ENCODE measurements at places on chromosomes 3 and 15.

DNA sequence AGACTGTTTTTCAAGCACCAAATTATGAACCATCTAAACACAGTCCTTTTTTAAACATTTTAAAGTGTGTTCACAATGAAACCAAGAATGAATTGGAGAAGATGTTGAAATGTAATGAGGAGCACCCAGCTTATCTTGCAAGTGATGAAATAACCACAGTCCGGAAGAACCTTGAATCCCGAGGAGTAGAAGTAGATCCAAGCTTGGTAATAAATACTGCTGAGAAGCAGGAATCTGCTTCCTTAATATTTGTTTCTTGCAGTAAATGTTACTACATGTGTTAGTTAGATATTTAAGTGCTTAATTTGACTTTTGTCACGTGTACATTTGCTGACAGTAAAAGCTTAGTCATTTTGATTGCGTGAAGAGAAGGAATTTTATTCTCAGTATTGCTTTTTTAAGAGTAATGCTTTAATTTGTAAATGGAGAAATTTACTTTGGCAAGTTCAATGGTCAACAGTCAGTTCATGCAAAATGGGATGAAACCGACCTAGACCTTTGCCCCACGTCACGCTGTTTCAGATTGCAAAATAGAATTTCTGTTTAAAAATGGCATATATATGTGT, 69.8 kb downstream of the OPA1 start:
- no peak for DNase-seq

GRCh38 chr3:184491867-184492615, 69.5 kb upstream of the EPHB3 start:
- no peak for DNase-seq

DNA sequence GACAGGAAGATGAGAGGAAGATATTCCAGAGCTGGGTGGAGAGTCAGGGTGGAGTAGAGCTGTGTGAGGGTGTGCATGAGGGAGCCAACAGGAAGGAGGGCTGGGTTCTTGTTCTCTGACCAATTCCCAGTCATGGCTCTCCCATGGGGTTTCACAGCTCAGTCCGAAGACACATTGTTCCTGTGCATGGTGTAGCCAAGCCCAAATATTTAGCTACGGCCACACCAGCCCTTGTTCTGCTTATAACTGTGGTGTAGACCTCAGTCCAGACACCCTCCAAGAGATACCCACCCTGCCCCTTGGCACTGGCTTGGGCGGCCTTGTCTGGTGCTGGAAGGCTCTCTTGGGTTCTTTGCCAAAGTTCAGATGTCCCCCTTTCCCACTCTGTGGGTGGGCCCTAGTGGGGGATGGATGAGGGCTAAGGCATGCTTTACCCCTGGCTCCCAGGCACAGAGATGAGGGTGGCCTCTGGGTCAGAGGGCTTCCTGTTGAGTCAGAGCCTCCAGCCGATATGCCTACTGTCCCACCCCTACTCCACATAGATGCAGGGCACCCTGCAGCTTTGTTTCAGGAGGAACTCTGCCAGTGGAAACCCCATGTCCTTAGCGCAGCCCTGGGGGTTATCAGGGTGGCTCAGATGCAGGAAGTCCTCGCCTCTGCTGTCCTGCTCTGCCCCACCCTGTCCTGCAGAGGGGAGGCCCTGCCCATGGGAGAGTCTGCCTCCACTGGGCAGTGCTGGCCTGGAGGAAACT, 271.2 kb upstream of the CTDSPL start:
- no peak for DNase-seq

DNA sequence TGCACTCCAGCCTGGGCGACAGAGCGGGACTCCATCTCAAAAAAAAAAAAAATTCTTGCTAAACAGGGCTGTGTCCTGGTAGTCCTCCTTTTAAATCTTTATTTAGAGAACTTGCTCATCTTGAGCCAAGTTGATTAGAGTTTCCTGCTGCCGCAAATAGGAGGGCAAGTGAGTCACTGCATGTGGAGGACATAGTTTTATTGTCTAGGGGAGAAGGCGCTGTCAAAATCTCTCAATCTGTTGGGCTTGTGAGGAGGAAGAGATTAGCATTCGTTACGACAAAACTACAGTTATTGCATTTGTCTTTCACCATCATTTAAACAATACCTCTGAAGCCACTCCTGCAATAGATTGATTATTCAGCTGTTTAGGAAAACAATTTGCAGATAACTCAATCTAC, 11.5 kb downstream of the MUC4 start:
- no peak for DNase-seq

DNA sequence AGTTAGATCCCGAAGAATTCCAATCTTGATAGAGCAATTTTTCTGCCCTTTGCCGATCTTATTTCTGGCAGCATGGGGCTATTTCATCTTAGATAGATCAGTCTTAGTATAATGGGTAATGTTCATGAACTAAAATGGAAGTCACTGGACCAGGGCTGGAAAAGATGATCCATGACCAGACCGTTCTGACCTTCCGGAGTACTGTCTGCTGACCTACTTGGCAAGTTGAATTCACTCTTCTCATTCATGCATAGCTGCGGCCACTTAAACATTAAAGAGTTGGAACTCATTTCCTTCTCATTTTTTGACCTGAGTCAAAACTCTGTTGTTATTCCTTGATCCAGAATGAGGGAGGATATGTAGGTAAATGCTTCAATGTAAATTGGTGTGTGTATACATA, 32.5 kb downstream of the GMNC start:
- no peak for DNase-seq

DNA sequence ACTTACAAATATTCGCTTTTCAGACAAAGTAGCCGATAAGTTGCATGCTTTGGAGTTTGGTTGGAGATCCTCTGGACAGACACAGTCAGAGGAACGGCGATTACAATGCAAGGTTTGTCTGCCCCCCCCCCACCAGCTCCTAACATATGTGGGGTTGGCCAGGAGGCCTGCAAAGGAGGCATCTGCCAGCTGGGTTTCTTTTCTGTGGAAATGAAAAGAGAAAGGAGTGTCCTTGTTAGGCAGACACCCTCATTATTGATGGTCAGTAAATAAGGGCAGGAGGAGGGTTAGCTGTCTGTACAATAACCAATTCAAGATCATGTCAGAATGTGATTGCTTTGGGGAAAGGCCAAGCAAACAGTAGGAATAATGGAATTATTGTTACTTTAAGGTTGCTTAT, 49.1 kb downstream of the TLNRD1 start:
- DNase-seq, result no peak

- DNase-seq, result no peak
Observed at GRCh38 chr3:62940771-62941563, 65.8 kb upstream of the CADPS start.

DNA sequence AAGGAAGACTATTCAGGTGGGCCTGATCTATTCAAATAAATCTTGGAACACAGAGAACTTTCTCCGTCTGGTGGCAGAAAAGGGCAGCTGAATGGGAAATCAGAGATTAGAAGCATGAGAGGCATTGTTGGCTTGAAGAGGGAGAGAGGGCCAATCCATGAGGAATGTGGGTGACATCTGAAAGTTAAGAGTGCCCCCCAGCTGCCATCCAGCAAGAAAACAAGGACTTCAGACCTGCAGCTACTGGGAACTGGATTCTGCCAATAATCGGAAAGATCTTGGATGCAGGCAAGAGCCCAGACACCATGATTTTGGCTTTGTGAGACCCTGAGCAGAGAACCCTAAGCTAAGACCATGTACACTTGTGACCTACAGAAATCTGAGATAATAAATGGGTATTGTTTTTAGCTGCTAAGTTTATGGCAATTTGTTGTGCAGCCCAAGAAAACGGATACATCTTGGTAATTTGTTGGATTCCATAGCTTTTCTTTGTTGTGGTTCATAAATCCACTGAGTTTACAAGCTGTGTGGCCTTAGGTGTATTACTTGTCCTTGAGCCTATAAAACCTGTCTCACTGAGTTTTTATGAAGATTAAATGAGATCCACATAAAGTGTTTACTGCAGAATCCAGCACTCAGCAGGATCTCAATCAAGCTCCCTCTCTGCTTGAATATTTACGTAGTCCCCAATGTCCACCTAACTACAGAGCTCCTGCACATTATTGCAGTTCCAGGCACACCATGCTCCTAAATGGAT, 82.1 kb upstream of the PRTG start:
- no peak for DNase-seq

DNA sequence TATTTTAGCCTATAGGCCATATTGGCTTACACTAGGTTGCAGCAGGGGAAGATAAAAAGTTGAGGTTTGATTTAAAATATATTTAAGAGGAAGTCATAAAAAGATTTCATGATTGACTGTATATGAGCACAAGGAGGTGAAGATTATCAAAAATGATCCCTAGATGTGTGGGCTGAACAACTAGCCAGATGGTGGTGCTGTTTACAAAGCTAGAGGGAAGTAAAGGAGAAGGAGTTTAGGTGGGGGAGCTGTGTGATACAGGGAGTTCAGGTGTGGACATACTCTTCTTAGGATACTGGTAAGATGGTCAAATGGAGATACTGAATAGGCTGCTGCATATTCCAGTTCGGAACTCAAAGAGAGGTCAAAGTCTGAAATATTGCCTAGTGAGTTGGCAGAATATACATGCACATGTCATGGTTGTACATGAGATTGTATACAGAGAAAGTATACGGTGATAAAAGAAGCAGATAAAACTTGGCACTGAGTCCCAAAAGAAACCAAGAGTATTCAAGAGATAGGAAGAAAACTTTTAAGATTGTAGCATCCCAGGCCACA, 727.8 kb downstream of the NLGN1 start:
- no peak for DNase-seq

DNA sequence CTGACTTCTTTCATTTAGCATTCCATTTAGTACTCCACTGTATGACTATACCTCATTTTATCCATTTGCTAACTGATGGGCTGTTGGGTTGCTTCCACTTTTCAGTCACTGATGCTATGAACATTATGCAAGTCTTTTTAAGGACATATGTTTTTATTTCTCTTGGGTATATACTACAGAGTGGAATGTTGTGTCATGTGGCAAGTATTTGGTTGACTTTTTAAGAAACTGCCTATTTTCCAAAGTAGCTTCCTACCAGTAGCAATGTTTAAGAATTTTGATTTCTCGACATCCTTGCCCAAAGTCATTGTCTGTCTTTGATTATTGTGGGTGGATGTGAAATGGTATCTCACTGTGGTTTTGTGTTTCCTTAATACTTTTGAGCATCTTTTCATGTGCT, 110.1 kb upstream of the TPM1 start:
- DNase-seq, result no peak

GRCh38 chr3:46927718-46928073, 48.8 kb downstream of the CCDC12 start:
- no peak for DNase-seq

GRCh38 chr3:98695796-98696195, 67.3 kb upstream of the ST3GAL6 start:
- no peak for DNase-seq

DNA sequence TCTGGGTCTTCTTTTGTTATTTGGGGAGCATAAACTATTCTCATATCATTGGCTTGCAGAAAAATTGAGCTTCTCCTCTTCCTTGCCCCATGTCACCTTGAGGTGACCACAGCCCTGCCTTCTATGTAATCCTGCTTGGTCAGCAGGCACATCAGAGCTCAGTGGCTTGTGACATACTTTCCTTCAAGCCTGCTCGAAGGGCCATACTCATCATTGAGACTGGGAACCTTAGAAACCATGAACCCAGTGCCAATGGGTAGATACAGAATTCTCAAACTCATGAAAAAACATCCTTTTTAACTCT, 3.7 kb upstream of the CCR2 start:
- DNase-seq, result no peak
